ENCODE measurements at places on chromosomes 4 and X.

DNA sequence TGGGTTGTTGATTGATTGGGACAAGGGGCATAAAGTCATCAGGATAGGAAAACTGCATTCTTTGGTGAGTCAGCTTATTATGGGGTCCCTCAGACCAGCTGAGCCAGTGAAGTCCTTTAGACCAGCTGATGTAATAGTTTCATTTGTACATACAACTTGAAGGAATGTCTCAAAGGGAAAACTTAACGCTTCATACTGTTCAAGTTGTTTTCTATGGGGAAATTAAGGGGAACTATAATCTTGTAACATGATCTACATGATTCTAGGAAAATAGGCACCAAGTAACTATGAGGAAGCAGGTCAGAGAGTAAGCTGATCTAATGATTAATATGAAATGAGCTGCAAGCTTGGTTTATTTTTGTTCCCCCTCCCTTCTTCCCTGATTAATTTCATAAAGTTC lies 175.1 kb upstream of the GRID2 start:
- no peak for DNase-seq

- peak; percentile 15 for DNase-seq
Measured at GRCh38 chr4:177283167-177283566, 26.5 kb upstream of the NEIL3 start.

DNA sequence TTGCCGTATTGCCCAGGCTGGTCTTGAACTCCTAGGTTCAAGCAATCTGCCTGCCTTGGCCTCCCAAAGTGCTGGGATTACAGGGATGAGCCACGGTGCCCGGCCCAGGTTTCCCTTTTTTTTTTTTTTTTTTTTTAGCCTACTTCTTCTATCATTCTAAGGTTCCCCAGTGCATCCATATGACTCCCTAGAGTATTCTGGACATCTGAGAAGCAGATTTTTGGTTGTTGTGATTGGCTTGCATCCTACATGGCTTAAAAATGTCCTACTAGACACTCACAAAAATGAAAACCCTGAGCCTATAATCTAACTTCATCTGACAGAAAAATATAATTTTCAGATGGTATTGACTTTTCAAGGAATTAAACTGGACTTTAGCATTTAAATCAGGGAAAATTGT lies 41.7 kb downstream of the SMIM14 start:
- no peak for DNase-seq

DNA sequence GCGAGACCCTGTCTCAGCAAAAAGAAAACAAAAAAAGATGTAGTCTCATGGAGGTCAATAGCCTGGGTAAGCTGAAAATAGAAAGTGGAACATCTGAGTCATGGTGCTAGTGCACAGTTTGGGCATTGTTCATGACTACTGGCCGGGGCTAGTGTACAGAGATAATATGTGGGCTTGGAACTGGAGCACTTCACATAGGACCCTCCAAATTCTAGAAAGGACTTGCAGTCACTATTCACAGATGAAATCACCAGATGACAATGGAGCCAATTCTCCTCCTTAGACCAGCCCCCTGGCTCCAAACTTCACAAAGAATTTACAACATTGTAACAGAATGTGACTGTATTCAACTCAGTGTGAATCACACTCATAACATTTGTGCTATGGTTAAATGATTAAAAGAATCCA lies 367.8 kb upstream of the SLC7A11 start:
- peak; percentile 82 for DNase-seq

DNA sequence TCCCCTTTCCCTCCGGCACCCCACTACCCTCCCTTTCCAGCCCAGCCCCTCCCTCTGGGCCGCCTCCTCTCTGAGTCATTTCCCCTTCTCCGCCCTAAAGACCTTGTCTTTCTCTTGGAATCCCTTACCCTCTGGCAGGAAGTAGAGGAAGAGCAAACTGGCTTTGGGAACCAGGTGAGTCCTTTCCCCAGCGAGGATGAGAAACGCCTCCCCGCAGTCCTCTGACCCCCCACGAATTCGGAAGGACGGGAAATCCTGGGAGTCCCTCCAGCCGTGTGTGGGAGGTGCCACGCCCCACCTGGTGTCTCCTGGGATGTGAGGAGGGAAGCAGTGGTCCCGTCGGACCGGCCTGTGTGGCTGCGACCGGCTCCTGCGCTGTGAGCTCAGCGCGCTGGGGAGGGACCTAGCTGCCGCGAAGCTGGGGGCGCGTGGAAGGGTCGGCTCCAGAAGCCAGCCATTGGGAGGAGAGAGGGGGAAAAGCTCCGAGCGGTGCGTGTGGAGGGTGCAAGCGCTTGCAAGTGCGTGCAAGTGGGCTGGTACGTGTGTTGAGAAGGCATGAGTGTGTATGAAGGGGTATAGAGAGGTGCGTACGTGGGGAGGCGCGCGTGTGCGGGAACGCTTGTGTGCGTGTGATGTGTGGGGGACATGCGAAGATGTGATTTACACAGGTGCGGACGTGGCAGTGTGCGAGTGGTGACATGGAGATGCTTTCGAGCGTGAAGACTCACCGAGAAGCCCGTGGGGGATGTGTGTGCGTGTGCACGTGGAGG lies 46.3 kb downstream of the TEX13B start:
- peak; percentile 10 for DNase-seq

- DNase-seq: peak; percentile 24
Measured at GRCh38 chrX:24113181-24113580, 36.3 kb upstream of the ZFX start.

DNA sequence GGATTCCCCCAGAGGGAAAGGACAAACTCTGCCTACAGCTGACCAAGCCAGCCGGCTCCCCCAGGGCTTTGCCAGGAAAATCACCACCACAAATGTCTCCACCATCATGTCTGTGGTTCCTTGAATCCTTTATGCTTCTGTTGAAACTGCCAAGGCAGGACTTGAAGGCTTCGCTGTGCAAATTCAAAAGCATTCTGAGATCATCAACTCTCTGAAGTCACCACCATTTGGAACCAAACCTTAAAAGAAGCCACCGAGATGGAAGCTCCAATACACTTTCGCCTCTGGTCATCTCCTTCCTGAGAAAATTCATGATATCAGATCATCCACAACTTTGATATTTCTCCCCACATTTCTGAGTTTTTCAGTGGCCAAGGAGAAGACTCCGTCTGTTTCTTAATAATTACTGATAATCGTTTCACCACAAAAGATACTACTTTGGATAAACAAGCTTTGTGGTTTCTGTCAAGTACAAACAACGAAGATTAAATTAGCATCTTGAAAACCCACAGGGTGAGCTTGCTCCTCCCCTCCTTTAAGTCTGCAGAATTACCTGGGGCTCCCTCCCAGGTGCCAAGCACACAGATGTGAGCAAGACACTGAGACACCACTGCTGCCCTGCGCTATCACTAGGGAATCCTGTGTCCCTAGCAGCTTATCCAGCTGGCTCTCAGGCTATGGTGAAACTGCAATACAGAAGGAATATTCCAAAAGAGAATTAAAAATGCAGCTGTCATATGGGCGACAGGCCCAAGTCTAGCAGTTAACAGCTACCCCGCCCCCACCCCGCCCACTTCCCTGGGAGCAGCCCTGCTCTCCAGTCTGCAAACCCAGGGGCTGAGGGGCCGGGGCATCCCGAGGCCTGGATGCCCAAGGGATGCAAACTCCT lies 125.0 kb upstream of the TBL1X start:
- DNase-seq: no peak

DNA sequence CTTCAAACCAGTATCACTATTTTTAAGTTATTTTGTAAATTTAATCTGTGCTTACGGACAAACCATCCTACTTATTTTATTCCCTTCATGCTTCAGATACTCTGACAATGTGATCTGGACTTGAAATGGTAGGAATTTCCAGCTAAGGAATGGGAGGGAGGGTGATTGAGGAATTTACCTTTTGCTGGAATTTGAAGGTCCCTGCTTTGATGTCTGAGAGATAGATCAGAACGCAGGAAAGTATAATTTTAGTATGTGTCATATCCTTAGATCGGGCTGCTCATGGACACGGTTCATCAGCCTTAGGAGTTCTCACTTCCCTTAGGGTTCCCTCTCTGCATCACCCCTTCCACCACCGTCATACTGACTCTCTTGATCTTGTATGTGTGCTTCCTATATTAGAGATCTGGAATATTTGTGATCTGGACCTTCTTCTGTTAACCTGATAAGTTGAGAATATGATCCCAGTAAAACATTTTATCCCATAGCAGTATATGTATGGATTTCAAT lies 16.8 kb downstream of the OCRL start:
- DNase-seq: no peak

GRCh38 chrX:144327495-144327894 lies 443.6 kb downstream of the UBE2NL start:
- no peak for DNase-seq

GRCh38 chrX:9647431-9647830 lies 118.2 kb downstream of the GPR143 start:
- no peak for DNase-seq

GRCh38 chr4:12042818-12043217 lies 614.1 kb upstream of the HS3ST1 start:
- no peak for DNase-seq

DNA sequence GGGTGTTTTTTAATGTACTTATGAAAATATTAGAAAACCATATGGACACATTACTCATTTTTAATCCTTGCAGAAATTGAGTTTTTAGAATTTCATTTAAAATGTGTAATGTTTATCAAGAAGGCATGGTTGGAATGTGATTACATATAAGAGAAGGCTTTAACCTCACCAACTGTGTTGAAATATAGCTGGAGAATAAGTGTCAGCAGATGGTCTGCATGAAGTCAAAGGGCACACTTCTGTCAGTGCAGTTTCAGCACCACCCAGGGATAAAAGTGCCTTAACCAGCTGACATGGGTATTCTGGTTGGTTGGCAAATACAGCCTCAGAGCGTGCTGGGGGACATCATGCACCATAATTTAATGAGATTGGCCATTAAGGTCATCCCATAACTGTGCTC lies 21.2 kb upstream of the ANTXR2 start:
- peak; percentile 80 for DNase-seq

- peak; percentile 18 for DNase-seq
Measured at GRCh38 chrX:45344594-45344993, 143.9 kb upstream of the DIPK2B start.

- no peak for DNase-seq
Measured at GRCh38 chr4:123623611-123624010, 227.0 kb downstream of the SPRY1 start.

GRCh38 chrX:120741452-120741851 lies 111.6 kb upstream of the C1GALT1C1 start:
- DNase-seq: no peak

DNA sequence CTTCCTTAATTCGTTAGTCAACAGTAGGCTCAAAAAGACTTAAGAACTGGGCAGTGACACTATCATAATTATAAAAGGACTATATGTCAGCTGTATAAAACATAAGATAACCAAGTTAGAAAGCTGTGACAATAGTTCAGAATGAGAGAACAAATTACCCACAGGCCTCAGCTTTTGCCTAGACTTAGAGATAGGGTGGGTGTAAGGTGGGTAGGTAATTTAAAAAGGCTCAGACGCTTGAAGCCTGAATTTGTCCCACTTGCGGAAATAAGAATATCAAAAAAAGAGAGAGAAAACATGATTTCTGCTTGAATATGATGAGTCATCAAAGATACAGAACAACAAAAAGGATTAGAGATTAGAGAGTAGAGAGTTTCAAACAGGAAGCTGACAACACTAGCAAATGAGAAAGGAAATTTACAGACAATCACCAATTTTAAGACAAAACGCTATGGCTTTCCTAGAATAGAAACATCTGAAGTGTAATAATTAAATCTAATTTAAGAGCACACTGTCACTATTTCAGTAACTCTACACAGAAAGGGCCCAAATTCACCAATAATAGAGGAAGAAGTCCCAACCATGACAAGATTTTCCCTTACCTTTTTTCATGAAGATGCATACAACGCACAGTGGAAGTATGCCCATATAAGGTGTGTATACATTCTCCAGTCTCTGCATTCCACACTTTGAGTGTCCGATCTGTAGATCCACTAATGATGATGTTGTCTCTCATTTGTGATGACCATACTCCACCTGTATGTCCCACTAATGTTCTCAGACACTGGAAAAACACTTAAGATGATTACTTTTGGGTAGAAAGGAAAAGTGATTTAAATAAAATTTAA lies 208.1 kb downstream of the FBXW7 start:
- DNase-seq: no peak

GRCh38 chr4:108570993-108571569 lies 49.3 kb upstream of the RPL34 start:
- DNase-seq: peak; percentile 76

- DNase-seq: no peak
Measured at GRCh38 chrX:112874614-112875013, 34.0 kb upstream of the AMOT start.

- no peak for DNase-seq
Measured at GRCh38 chr4:15255537-15255936, 172.3 kb upstream of the C1QTNF7 start.

- DNase-seq: peak; percentile 46
Measured at GRCh38 chr4:57131849-57132742, 21.9 kb upstream of the IGFBP7 start.

DNA sequence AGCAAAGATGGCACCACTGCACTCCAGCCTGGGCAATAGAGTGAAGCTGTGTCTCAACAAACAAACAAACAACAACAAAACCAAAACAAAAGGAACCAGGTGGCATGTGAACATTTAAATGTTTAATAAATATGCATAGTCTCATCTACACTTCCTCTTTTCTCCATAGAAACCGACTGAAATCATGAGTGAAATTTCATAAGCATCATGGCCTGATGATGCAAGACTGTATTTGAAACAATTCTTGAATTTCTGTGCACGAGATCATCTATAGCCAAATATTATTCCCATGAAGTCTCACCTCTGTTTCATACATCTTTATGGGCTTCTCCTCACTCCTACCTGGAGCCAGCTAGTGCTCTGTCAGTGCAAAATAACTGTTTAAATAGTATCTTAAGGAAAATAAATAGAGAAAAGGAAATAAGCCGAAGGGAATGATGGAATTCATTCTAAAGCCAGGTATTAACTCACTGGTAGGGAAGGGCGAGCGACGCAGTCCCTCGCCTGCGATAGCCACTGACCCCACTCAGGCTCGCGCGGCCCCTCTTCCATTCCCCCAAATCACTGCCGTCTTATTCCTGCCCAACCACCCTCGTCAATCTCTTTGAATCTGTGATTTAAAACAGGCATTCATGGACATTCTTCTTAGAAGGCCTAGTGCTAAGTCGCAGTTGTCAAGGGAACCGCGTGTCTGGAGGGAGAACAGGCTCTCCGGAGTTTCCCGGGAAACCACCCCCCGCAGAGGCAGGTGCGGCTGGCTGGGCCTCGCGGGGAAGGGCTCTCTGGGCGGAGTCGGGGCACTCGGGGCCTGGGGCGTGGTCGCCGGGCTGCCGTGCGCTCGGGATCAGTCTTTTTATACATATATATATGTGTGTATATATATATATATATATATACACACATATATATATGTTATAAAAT lies 52.4 kb upstream of the TRIM2 start:
- peak; percentile 79 for DNase-seq

GRCh38 chr4:152646221-152646620 lies 33.6 kb downstream of the TMEM154 start:
- no peak for DNase-seq

DNA sequence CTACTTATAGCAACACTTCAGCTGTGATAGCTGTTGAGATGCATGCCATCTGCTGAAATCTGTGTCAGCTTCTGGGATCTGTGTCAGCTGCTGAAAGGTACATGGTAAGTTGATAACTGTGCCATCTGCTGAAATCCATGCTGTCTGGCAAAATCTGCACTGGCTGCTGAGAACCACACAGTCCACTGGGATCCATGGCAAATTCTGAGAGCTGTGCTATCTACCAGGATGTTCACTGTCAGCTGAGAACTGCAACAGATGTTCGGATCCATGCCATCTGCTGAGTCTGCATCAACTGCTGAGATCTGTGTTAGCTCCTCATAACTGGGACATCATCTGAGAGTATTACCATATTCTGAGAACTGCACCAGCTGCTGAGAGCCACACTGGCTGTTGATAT lies 430.5 kb upstream of the POU3F4 start:
- no peak for DNase-seq

GRCh38 chr4:152072001-152072485 lies 311.2 kb upstream of the GATB start:
- no peak for DNase-seq
